ENCODE measurements at places on chromosomes 1 and 21. TPM values are rescaled to one million over a fixed set of nuclear protein-coding genes. Genes with fewer than 3 reads are reported as not detected.

DNA sequence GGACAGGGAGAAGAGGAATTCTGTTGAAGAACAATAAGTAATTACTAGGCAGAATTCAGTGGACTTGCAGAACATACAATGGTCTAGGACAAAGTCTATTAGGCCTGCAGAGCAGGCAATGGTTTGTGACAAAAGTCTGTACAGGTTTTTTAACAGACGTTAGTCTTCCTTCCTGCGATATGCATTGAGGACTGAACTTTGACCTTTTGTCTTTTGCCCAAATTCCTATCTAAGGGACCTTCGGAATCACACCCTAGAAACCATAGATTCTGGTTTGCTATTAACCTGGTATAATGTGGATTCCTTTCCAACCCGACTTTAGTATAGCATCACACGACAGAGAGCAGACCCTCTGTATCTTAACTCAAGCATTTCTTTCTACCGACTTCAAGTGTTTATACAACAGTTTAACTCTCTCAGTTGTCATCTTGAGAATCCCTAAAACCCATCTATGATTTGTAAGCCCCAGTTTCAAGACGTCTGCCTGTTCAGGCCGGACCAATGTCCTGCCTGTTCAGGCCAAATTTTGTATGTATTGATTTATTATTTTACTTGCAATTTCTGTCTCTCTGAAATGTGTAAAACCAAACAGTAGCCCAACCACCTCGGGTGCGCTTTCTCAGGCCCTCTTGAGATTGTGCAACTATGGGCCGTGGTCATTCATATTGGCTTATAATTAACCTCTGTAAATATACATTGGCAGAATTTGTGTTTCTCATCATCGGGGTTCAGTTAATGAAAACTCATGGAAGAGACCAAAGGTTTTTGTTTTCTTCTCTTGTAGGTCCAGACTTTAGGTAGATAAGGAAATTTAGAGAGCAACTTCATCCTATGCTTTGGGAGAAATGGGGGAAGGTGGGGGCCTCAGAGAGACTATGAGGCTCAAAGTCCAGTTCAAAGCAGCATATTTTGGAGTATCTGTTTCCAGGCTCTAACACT lies 76.9 kb upstream of the TNFSF18 start:
- H3K27me3 ChIP-seq, result no peaks in the 10 kb centered on the region
- no peak for DNase-seq
- no peaks in the 10 kb centered on the region for H3K4me1 ChIP-seq
- no peaks in the 10 kb centered on the region for H3K36me3 ChIP-seq
- H3K27ac ChIP-seq, result no peak overlapping the region
- no peak overlapping the region for H3K4me3 ChIP-seq

DNA sequence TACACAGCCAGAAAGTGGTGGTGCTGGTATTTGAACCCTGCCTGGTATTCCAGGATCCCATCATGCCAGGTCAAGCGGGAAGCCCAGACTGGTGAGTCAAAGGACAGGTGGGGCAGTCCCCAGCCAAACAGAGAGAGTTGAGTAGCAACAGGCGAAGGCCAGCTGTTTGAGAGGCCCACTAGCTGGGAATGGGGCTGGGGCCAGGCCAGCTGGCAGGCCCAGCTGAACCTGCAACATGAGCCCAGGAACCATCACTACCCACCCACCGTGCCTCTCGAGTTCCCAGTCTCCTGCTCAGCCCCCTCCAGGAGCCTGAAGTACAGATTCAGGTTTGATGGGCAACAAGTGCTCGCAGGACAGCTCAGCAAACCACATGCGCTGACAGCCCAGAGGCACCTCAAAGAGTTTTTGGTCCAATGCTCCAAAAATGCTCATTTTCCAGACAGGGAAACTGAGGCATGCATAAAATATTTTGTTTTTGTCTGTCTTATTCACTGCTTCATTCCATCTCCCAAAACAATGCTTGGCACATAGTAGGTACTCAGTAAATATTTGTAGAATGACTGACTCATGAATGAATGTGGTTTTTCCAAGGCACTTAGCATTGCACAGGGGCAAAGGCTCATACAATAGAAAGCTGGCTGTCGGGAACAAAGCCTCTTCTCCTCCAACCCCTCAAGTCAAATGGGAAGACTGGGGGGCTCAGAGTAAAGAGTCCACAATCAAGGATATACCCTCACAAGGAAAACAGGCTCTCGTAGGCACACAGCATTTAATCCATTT lies 42.5 kb upstream of the CLIC4 start:
- no peak for DNase-seq
- no peak overlapping the region for H3K27ac ChIP-seq
- H3K27me3 ChIP-seq, result no peaks in the 10 kb centered on the region
- H3K36me3 ChIP-seq, result no peaks in the 10 kb centered on the region
- no peak overlapping the region for H3K4me3 ChIP-seq
- H3K4me1 ChIP-seq, result no peaks in the 10 kb centered on the region

GRCh38 chr1:20666804-20667203 lies 5.6 kb upstream of the DDOST start:
- H3K4me3 ChIP-seq, result no peak overlapping the region
- no peak overlapping the region for H3K27ac ChIP-seq
- no peaks in the 10 kb centered on the region for H3K27me3 ChIP-seq

DNA sequence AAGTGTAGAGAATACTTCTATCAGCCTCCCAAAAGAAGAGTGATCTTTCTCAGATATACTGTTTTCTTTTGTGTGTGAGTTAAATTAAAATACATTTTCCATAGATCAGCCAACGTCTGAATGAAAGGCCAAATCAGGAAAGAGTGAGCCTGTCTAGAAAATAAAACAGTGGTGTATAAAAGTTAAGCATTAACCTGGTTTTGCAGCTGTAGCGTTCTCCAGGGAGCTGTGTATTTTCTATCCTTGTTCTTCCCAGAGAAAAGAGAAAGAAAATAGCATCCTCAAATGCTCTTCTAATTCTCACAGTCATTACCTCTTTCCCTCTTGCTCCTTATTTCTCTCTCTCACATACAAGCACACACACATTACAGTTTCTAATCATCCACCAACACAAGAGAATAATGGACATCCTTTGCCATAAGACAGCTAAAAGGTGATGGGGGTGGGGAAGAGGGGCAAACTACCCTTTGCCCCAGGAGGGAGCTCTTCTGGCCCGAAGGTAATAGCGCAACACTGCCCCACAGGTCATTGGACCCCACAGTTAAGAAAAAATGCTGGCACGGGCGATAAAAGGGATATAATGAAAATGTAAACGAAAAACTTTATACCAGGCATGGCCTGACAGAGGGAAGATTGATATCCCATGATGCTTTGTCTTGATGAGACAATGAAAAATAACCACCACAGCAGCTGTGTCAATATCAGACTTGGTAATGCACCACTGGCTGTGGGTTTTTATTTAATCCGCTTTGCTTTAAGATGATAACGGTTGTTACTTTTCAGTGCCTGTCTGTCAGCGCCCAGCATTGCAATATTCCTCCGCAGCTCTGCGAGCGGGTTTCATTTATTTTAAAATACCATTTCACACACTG lies 150.3 kb downstream of the NUF2 start:
- H3K4me3 ChIP-seq, result no peak overlapping the region
- no peaks in the 10 kb centered on the region for H3K36me3 ChIP-seq
- no peaks in the 10 kb centered on the region for H3K4me1 ChIP-seq
- no peak overlapping the region for H3K27ac ChIP-seq

DNA sequence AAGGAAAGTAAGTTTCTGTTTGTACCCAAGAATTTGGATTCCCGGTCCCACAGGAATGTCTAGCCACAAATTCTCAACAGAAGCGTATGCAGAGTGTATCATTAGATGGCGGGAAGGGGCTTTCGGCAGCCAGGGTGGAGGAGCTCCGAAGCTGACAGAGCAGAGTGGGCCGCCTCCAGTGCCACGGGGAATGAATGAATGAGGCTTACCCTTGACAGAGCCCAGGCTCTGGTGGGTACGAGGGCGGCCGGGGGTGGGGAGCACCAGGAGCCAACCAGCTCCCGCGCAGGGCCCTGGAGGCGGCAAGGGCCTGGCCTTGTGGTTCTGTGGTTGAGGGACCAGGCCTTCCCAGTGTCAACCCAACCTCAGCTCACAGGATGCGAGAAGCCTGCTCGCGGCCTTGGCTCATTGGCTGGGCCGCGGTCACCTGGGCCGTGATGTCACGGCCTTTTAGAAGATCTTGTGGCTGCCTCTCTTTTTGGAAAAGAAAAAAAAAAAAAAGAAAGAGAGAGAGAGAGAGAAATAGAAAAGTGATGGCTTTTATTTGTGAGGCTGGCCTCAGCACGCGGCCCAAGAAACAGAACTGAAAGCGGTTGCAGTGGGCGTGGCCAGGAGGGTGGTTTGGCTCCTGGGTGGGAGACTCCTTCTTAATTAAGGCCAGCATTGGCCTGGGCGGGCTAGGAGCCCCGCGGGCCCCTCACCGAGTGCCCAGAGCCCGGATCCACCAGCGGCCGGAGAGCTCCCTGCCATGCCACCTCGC lies 34.9 kb upstream of the RUNX3 start:
- peak overlapping the region; percentile 26 for H3K4me3 ChIP-seq
- peak; percentile 71 for DNase-seq
- H3K36me3 ChIP-seq, result no peaks in the 10 kb centered on the region
- no peaks in the 10 kb centered on the region for H3K27me3 ChIP-seq
- peaks cover 24% of the 10 kb centered on the region for H3K4me1 ChIP-seq
- H3K27ac ChIP-seq, result peak overlapping the region; percentile 76

GRCh38 chr1:60668585-60668984 lies 413.8 kb upstream of the NFIA start:
- H3K27ac ChIP-seq, result no peak overlapping the region
- no peaks in the 10 kb centered on the region for H3K27me3 ChIP-seq
- no peaks in the 10 kb centered on the region for H3K4me1 ChIP-seq
- H3K36me3 ChIP-seq, result no peaks in the 10 kb centered on the region

- peak; percentile 56 for DNase-seq
- H3K4me1 ChIP-seq, result no peaks in the 10 kb centered on the region
- H3K27ac ChIP-seq, result no peak overlapping the region
- peaks cover 73% of the 10 kb centered on the region for H3K36me3 ChIP-seq
- no peaks in the 10 kb centered on the region for H3K27me3 ChIP-seq
Observed at GRCh38 chr1:27296773-27297291, 25.1 kb upstream of the TMEM222 start.

SSX2IP gene
- polyA plus RNA-seq, result 3.9 TPM

CRNN gene
- polyA plus RNA-seq, result not detected

KIF17 gene
- not detected for polyA plus RNA-seq

S100A14 gene
- not detected for polyA plus RNA-seq

TMEM82 gene
- not detected for polyA plus RNA-seq

All from CD4-positive, CD25-positive, alpha-beta regulatory T cell (primary cell).